ENCODE measurements at places on chromosomes 3 and 15.

DNA sequence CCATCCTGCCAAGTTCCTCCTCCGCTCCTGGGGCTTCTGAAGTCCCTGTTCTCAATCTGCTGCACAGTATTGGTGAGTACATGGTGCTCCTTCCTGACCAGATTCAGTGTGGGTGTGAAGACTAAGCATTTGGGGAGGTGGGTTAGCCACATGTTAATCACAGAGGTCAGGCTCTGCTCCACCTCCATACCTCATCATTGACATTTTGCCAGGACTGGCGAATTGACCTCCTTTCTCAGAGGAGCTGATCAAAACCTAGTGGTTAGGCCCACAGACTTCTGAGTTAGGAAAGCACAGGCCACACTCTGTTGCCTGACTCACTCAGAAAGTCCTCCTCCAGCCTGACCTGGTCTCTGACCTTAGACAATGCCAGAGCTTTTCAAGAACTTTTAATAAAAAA, 8.4 kb upstream of the RPS17 start:
- no peak for DNase-seq

DNA sequence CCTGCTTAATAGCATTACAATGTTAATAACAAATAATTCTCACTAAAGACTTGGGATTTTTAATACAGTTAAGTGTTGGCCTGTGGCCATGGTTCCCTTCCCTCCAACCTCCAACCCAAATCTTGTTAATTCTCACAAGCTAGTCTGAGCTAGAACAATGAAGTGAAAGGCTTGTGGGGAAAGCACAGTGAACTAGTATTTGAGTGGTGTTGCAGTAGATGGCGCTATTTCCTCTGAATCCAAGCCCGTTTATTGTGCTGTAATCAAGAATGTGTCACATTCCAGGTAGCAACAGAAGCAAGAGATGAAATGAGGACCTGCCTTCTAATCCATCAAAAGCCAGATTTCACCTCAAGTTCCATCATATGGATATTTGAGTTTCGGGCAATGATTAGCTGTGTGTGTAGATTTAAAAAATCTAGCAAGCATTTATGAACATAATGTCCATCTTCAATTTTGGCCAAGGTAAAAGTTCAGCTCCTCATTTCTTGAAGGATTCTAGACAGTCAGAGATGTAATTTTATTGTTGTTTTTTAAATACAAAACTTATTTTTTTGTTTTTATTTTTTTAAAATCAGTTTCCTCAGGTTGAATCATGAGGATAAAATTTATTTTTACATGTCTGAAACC, 160.7 kb downstream of the SQOR start:
- DNase-seq: no peak

- DNase-seq: no peak
Observed at GRCh38 chr3:67361323-67361722, 293.1 kb downstream of the SUCLG2 start.

DNA sequence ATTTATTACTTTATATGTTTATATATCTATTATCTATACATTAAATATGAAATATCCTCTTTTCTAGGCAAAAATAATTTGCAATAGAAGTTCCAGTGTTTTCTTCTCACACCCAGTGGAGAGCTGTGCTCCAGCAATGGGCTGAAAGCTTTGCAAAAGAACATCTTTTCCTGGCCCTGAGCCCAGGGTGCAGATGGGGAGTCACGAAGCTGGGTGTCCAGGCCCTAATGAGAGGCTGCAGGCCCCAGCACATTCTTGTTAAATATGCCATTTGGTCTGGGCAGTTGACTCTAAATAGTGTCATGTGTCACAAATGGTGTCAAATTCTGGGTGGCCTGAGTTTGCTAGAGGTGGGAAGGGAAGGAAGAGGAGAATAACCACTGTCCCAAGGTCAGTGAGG, 5.7 kb downstream of the NTRK3 start:
- no peak for DNase-seq

DNA sequence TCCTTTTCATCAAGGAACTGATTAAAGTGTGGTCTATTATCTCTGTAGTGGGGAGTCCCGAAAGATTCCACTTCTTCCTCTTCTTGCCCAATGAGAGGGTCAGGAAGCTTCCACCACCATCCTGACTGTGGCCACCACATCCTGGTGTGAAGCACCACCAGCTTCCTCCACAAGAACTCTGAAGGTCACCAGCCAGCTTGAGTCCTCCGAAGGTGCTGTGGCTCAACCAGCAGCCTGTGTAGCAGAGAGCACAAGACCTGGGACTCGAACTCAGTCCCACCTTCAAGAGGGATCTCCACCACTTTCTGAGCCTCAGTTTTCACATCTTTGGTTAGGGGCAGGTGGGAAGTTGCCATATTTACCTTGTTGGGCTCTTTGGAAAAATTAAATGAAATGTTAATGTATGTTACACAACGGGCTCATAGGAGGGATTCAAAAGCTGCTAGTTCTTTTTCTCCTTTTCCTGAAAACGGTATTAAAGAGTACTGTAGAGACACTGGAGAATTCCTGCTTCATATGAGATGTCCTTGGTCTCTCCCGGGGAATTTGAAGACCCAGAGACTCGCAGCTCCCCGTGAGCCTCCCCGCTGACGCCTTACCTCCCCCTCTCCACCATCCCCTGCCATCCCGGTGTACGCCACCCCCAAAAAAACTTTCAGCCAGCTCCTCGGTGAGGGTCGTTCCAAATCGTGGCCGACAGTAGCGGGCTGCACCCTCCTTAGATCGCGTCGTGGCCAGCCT, 816 bp upstream of the ACAN start:
- no peak for DNase-seq

- no peak for DNase-seq
Observed at GRCh38 chr3:42633544-42633943, 20.0 kb upstream of the ZBTB47 start.

Measured in activated T-helper 9 cell treated with anti-CD3 and anti-CD28 coated beads, Interleukin-2, amount 50 U/mL, for 16 hours (primary cell).